NCI-H1694 (cell line): ENCODE measurements at places on chromosomes 1 and 21.

DNA sequence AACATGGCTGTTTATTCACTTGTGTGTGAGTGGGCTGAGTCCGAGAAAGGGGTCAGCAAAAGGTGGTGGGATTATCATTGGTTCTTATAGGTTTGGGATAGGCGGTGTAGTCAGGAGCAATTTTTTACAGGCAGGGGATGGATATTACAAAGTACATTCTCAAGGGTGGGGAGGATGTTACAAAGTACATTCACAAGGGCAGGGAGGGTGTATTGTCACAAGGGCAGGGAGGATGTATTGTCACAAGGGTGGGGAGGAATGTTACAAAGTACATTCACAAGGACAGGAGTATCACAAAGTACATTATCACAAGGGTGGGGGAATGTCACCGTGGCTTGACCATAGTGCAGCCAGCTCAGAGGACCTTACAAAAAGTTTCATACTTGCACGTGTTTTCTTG lies 31.1 kb upstream of the ITLN2 start:
- DNase-seq = no peak

DNA sequence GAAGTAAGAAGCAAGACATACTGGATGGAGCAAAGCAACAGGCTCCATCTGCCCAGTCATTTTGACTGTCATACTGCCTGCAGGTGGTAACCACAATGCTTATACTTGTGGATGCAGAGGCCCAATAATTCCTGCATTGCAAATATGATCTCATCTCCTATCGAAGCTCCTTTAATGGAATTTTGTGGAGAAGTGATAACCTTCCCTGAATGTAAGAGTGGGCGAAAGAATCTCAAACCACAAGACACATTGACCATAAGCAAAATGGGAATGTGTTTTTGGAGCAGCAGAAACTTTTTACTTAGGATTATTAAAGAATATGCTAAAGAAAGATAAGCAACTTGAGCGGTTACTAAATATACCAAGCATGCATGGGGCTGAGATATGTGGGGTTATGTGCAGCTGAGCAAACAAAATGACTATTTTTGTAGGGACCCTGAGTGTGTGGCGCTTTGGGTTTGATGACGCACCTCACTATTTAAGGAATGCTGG lies 77.4 kb upstream of the BACH1 start:
- no peak for DNase-seq

DNA sequence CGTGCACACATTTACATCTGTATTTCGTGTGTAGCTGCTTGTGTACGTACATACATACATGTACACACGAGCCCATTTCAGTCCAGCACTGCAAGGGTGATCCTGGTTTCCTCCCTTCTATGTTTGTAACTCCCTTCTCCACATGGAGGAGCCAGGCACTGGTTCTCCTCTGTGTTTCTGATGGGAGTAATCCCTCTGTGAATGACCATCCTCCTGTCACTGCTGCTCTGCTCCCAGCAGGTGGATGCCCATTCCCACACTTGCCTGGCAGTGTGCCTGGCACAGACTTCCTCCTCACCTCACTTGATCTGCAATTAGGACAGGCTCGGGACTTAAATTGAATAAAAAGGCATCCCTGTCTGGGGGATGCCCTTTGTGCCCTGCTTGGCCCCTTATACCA lies 37.1 kb downstream of the TRAPPC10 start:
- no peak for DNase-seq

DNA sequence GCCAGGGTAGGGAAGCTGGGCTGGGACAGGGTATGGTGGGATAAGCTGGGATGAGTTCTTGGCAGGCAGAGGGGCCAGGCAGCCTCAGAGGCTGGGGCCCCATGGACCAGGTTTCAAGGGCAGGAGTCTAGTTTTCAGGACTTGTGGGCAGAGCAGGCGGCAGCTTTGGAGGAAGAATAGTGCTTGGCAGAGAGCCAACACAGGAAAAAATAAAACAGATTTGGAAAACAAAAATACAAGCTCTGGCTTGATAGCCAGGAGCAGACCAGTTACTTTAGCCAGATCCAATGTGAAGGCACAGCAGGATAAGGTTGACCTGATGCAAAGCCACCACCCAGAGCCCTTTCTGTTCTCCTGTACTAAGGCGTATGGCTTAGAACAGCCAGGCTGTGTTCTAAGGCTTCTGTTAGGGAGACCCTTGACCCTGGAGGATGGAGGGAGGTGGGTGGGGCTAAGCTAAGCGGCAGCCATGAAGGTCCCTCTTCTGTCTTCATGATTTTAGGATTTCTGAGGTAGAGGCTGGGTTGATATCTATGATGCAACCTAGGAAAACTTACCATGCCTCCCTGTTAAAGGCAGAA lies 5.5 kb downstream of the TRAF5 start:
- DNase-seq = no peak

- DNase-seq = no peak
Measured at GRCh38 chr21:42684109-42684916, 30.9 kb downstream of the PDE9A start.

DNA sequence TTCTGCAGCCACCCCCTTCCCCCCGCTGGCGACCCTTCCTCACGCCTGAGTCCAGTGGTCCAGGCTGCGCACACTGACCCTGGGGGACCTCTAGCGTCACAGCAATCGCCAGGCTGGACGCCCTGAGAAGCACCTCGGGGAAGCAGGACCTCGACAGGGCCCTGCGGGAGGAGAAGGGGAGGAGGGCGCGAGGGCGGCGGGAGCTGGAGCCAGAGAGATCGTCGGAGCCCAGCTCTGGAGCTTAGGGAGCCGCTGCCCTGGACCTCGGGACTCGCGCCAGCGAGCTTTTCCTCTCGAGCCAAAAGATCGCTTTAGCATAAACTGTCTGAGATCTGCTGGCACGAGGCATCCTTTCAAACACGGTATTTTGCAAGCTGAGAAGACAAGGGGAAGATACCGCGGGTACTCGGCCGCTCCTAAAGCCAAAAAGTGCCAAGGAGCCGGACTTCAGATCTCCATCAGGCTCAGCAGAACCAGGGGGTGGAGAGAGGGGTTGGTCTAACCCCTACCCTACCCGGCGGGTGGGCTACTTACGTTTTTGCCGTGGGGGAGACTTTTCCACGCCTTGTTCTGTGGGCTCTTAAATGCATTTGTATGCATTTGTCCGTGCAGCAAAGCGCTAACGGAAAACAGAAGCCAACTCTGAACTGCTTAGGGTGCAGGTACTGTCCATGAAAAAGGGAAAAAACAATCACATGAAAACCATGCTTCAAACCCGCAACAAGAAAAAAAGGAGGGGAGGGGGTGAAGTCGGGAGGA lies 586 bp downstream of the COL24A1 start:
- DNase-seq = no peak

DNA sequence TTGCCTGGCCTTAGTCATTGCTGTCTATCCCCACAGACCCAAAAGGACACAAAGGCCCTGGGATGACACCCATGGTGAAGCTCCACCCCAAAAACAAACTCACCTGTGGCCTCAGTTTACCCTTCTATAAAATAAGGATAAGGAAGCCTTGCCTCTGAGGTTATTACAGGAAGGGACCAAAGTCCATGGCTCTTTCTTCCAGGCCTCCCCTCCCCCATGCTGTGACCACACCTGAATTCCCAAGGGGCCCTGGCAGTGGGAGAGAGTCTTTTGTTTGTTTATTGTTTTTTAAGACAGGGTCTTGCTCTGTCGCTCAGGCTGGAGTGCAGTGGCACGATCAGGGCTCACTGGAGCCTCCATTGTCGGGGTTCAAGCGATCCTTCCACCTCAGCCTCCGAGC lies 10.5 kb upstream of the TNFRSF25 start:
- DNase-seq = no peak

GRCh38 chr21:42081931-42082381 lies 10.8 kb downstream of the UMODL1 start:
- no peak for DNase-seq

DNA sequence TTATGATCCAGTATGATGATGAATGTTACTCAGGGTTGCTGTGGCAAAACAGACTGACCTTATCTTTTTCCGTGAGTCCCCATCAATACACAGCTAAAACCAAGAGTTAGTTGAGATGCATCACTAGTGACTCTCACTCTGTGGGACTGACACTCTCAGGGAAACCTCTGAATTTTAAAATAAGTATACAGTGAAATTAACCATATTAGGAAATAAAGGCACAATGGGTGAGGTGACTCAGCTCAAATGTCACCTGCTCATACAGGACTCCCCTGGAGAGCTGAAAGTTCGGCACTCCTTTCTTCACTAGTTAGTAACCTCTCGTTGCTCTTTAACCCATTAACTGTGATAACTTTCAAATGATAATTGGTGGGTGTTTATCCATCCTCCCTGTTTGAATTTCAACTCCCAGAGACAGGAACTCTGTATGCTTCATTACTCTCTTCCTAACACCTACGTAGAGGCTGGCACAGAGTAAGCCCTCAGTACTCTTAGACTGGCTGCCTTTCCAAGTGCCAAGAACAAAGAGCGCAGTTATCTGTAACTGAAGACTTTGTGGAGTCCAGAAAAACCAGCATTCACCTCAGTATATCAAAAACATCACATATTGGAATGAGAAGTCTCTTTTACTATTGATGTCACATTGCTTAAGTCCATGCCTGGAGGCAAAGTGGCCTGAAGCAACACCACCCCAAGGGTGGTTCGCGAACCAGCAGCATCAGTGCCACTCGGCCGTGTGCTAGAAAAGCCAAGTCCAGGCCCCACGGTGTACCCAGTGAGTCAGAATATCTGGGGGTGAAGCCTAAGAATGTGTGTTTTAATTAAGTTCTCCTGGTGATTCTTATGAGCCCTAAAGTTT lies 91.1 kb downstream of the NIBAN1 start:
- no peak for DNase-seq

- DNase-seq = no peak
Measured at GRCh38 chr1:203589171-203589570, 37.5 kb upstream of the ATP2B4 start.

DNA sequence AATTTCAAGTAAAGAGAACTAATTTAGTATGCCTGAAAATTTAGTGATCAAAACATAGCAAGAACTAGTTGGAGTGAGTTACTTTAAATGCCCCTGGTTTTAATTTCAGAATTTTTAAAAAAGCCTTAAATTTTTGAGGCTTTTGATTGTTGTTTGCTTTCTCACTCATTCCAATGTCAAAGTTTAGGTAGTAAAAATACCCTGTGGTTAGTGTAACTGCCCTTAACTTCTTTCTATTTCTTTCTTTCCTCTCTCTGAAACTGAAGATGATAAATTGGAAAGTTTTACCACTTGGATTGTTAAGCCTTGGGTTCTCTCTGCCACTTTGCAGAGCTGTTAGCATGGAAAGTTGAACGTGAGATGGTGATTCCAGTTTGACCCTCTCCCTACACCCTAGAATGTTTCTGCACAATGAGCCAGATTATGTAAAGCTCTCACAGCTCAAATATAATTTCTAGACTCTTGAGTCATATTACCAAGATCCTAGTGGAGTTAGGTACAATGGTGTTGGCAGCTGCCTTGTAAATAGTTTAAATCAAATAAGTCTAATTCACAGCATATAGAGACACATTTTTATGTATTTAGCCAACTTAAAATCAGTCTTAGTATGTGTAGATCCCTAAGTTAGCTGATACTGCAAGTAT lies 192.4 kb upstream of the SGIP1 start:
- DNase-seq = no peak
